ENCODE measurements at places on chromosomes 3 and 15.

DNA sequence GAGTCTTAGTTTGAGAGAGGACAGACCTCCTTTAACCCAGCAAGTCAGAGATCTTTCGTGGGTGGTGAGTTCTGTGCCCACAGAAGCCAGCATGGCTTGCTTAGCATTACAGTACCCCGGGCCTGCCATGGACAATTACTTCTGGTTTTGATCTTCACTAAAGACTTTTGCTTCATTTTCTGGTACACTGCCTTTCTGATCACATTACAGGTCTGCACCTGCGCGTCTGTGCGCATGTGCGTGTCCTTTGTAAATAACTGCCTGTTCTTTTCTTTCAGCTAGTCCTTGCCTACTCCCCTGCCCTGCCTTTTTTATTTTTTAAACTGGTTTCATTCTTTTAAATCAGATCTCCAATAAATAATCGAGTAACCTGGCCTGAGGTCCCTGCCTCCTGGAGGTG is 57.1 kb upstream of the CMTM8 start:
- no peak for DNase-seq

- no peak for DNase-seq
Measured at GRCh38 chr15:25803541-25803940, 59.6 kb downstream of the ATP10A start.

GRCh38 chr15:69880571-69881301 is 217.0 kb downstream of the TLE3 start:
- no peak for DNase-seq

- no peak for DNase-seq
Measured at GRCh38 chr3:43288850-43289249, 2.5 kb downstream of the SNRK start.

GRCh38 chr3:182092662-182093262 is 381.0 kb downstream of the SOX2 start:
- DNase-seq = no peak

DNA sequence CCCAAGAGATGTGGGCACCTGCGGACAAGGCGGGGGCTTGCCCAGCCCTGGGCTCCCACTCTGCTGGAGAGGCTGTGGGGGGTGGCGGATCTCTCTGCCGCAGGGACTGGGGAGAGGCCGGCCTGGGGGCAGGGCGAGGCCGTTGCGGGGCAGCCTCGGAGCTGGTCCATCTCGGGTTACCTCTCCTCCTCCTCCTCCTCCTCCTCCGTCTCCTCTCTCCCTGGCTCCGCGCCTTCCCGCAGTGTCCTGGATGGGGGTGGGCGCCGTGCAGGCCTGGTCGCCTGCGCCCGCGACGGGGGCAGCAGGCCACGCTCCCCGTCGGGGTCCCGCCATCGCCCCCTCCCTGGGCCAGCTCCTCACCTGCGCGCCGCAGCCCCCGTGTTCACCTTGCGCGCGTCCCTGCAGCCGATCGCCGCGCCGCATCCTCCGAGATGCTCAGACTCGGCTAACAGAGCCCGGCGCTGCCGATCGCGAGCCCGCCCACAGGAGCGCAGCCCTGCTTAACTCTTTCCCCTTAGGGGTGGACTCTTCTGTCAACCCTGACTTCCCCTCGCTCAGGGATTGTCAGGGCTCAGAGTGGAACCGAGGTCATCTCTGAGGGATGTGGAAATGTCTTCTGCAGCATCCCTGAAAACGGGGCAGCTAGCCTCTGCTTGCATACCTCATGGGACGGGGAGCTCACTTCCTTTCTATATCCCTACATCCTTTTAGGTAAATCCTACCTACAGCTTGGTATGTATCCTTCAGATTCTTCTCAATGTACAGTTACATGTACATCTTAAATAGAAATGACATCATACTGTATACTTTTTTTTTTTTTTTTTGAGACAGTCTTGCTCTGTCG is at the start of gene PRRT3:
TSS of gene PRRT3 (minus strand) at position 447 of the 844 bp plus-strand sequence. CDS start 2,293 bp downstream, outside the sequence.
- DNase-seq = peak; percentile 27

Data from activated gamma-delta T cell treated with anti-CD3 and anti-CD28 coated beads, Interleukin-2, amount 50 U/mL, for 16 hours (primary cell).